ENCODE measurements at places on chromosomes 1 and 21.

DNA sequence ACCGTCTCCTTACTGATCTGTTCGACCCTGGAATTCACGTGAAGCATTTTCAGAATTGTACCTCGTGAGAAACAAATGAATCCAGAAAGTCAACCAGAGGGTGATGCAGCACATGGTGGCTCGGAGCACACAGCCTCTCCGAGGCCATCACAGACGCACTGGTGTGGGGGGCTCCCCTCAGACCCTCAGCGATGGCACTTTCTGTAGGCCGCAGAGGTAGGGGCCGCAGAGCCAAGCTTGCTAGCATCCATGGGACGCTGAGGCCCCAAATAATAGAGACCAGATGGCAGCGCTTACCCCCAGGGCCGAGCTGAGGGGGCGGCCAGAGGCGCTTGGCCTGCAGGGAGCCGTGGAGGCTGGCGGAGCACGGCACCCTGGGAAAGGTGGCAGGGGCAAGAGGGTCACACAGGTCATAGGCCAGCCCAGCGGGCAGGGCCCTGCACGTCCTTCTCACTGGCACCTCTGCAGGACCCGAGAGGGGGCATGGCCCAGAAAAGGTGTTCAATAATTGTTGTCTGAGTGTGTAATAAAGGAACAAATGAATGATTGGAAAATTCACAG, 28.1 kb upstream of the COL6A2 start:
- no peak for DNase-seq

DNA sequence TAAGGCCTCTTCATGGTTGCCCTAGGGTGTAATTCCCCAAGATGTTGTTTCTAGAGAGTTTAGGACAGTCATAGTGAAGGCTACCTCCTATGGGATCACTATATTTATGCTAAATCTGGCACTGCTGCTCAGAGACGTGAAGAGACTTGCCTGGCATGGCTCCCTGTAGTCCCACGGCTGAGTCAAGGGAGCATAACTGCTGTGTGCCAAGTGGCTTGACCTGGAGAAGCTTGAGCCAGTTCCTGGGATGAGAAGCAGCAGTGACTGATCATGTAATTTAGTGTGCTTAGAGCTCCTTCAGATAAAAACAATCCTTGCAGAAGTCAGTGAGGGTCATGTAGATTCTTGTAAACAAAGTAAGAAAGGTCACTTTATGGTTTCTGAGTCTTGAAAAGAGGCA, 68.9 kb upstream of the TSPAN2 start:
- no peak for DNase-seq

- no peak for DNase-seq
These were observed 96.0 kb upstream of the USP24 start for GRCh38 chr1:55311057-55311641.

GRCh38 chr1:246638941-246639655, 72.8 kb downstream of the CNST start:
- DNase-seq, result no peak

- no peak for DNase-seq
These were observed 543.6 kb upstream of the B3GALT2 start for GRCh38 chr1:193730017-193730416.

- DNase-seq, result no peak
These were observed 2.1 kb downstream of the ITGB2 start for GRCh38 chr21:44918581-44919033.

DNA sequence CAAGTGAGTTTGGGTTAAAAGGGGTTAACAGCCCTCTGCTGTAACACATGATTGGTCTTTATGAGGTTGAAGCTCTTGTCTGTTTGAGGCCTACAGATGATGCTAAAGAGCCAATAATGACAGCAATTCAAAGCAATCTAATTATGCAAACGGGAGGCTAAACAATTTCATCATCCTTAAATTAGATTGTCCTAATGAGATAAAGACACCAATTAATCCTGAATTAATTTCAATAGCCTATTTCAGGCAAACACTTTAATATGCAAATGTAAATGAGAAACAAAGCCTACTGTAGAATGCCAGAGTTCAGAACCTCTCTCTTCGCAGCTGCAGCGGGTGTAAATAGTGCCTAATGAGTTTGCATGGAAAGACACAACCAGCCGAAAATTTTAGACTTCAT, 504.7 kb upstream of the PBX1 start:
- DNase-seq, result no peak

- DNase-seq, result no peak
These were observed 27.7 kb upstream of the KANK4 start for GRCh38 chr1:62346886-62347285.

DNA sequence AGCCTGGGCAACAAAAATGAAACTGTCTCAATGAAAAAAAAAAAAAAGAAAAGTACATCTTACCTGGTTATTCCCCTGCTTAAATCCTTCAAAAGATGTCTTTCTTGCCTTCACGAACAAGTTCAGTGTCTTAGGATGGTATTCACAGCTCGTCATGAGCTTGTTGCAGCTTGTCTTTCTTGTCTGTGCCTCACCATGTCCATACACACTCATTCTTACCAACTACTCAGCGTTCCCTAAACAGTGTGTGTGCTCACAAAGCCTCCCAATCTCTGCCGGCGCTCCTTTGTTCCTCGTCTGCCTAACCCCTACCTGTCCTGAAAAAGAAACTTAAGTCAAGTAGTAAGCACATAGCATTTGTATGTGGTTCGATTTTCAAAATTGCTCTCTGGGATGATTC, 31.1 kb downstream of the UBE4B start:
- no peak for DNase-seq

GRCh38 chr1:177067752-177068410, 96.6 kb downstream of the ASTN1 start:
- no peak for DNase-seq

- DNase-seq, result peak; percentile 79
These were observed 15.5 kb upstream of the SARS1 start for GRCh38 chr1:109198043-109198695.

- DNase-seq, result peak; percentile 66
These were observed 30.0 kb downstream of the IARS2 start for GRCh38 chr1:220123889-220124288.

DNA sequence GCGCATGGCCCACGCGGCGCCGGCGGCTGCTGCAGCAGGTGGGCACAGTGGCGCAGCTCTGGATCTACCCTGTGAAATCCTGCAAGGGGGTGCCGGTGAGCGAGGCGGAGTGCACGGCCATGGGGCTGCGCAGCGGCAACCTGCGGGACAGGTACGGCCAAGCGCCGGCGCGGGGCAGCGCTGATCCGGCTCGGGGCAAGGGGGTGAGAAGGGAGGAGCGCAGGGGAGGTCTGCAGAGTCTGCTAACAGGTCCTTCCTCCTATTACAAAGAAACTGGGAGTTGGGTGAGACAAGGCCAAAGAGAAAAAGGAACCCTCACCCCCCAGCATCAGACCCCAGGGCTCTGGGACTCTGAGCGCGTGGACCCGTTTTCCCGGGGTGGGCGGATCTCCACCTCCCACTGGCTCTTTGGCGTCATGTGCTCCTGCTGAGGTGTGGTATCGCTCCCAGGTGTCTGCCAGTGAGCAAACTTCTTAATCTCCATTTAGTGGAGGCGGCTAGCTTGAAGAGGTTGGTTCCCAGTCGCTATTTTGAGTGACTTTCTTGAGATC, 431 bp downstream of the MTARC1 start:
- DNase-seq, result peak; percentile 19

DNA sequence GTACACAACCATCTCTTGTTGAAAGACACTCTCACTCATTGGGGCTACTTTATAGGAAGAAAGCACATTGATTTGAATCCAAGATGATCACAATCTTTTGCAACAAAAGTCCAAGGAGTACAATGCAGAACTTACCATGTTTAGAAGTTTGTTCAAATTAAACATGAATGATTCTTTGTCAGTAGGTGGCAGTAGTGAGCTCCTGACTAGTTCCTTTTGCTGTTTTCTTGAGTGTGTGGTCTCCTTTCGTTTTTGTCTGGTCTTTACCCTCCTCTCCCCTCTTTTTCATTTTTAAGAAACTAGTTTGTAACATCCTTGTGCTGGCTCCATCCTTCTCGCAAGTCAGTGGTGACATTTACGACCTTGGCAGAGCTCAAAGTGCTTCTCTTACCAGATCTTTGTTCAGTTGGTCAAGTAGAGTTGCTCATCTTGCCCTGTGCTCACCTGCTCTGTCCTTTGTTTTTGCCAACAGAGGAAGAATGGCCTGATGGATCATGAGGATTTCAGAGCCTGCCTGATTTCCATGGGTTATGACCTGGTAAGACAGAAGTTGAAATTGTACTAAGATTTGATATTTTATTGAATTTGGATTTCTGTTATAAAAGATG, 35.7 kb upstream of the MTR start:
- peak; percentile 86 for DNase-seq

DNA sequence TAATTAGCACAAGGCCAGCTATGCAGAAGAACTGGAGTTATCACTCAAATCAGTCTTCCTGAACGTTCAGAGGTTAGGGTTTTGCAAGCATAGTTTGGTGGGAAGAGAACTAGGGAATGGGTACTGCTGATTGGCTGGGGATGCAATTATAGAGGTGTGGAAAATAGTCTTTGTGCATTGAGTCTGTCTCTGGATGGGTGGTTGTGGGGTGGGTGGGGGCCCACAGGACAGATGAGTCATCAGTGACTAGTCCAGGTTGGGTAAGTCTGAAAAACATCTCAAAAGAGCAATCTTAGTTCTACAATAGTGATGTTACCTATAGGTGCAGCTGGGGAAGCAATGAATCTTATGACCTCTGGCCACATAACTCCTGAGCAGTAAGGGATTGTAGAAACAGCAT, 89.7 kb upstream of the HMCN1 start:
- no peak for DNase-seq

DNA sequence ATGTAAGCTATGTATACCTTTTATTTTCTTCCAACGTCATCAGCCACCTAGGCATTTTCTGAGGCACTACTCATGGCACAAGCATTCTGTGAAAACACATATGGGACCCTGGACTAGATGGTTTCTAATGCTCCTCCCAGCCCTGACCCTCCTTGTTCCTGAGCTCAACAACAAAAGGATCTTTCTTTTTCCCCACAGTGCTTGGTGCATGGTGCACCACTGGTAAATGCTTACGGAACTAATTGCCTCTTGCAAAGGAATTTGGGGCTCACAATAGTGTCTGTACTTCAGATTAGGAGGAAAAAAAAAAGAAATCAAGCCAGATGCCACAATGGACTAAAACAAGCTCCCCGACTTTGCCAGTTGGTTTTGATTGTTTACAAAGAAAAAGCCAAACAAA, 390.5 kb downstream of the PLPP3 start:
- DNase-seq, result no peak

DNA sequence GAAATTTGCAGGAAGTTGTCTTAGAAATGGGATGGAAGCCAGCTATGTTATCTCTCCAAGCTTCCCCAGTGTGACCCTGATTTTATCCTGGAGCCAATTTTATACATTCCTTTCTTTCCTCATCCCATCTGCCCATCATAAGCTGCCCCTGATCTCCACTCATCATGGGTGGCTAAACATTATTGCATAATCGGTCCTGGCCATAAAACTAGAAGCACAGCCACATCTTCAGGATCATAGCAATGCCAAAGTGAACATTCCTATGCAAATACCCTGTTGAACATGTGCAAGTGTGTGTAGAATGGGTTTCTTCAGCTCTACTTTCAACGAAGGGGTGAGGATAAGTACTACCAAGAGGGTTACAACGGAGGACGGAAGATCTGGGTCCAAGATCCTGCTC, 50.6 kb upstream of the COG2 start:
- DNase-seq, result no peak

- no peak for DNase-seq
These were observed 25.5 kb downstream of the GPATCH2 start for GRCh38 chr1:217605390-217605789.

DNA sequence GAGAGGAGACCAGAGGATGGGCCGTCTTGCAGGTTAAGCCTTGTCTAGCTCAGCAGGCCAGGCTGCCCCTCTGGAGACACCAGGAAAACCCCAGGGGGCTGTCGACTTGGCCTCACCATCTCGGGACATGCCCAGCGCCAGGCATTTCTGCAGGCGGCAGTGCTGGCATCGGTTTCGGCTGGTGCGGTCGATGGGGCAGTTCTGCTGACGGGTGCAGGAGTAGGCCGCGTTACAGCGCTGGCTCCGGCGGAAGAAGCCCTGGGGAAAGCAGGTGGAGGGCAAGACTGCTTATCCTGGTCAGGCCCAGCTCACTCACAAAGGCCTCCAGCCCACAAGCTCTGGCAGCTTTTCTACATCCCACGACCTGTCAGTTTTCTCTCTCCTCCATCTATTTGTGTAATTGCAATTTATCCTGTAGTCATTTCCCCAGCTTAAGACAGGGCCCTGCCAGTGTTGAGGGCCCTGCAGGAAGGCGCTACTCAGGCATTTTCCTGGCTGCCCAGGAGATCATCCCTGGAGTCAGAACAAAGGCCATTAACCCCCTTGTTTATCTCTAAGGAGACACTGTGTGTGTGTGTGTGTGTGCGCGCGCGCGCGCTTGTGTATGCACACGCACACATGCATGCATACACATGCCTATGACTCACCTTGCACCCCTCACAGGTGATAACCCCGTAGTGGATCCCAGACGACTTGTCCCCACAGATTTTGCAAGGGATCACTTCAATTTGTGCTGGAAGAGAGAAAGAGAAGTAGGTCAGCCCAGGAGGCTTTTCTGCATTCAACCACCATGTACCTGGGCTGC, 11.5 kb upstream of the LINGO4 start:
- DNase-seq, result no peak

- no peak for DNase-seq
These were observed 451.9 kb upstream of the VAMP3 start for GRCh38 chr1:7319196-7319595.

DNA sequence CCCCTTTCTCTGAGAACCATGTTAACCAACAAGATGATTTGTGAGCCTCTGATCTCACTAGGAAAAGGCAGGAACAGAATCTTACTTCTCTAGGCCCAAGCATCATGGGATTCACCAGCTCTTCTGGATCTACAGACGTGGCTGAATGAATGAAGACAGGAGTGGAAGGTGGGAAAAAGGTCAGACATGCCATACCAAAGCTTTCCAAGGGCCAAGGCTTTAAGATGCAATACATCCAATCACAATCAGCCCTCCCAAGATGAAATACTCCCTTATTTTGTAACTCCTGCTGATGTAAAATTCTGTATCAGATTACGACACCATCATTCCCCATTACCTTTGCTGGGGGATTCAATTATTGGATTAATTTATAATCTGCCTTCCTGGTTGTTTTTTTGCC, 80.9 kb downstream of the SSBP3 start:
- no peak for DNase-seq

- no peak for DNase-seq
These were observed 1386.8 kb downstream of the MRPL39 start for GRCh38 chr21:24220446-24220845.

- no peak for DNase-seq
These were observed 10.2 kb downstream of the CD52 start for GRCh38 chr1:26327956-26328362.

- DNase-seq, result no peak
These were observed 46.6 kb downstream of the FGGY start for GRCh38 chr1:59343576-59343840.

DNA sequence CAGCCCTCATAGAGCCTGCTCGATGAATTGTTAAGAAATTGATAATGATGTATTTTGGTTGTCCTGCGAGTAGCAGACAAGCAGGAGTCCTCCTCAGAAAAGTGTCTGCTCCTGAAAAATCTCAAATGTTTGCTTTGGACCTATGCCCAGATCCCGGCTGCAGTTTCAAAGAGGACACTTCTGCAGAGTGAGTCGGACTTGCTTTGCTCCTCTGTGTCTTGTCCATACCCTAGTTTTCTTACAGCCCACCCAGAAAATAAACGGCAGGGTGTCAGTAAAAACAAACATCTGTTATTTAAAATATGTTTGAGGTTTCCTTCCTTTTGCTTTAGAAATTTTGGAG, 2.8 kb downstream of the S100A10 start:
- DNase-seq, result no peak
